ENCODE measurements at places on chromosomes 11 and 22. TPM values are rescaled to one million over a fixed set of nuclear protein-coding genes. Genes with fewer than 3 reads are reported as not detected.

The NRGN gene
- not detected for total RNA-seq

The SCGB2A2 gene
- total RNA-seq = not detected

The NPTXR gene
- total RNA-seq = 5.4 TPM

The CCDC116 gene
- total RNA-seq = 0.34 TPM

The TMEM86A gene
- 3.1 TPM for total RNA-seq

The GLB1L3 gene
- total RNA-seq = not detected

The LIF gene
- total RNA-seq = 0.54 TPM

The ZNF280B gene
- 0.37 TPM for total RNA-seq

The PRMT3 gene
- 12.4 TPM for total RNA-seq

The OR8H2 gene
- not detected for total RNA-seq

The AP5B1 gene
- total RNA-seq = 12.2 TPM

The CUL5 gene
- 22.8 TPM for total RNA-seq

The C11orf65 gene
- 0.49 TPM for total RNA-seq

The MAP6 gene
- 3.7 TPM for total RNA-seq

The MS4A18 gene
- not detected for total RNA-seq

The ZNF214 gene
- total RNA-seq = 1.00 TPM

The MMP13 gene
- not detected for total RNA-seq

The KCNJ11 gene
- total RNA-seq = not detected

The GRM5 gene
- total RNA-seq = not detected

The GRIA4 gene
- total RNA-seq = not detected

The CBL gene
- 7.1 TPM for total RNA-seq

The LDHAL6A gene
- total RNA-seq = not detected

The TRPM5 gene
- not detected for total RNA-seq

The FOLR1 gene
- not detected for total RNA-seq

The MIAT gene
- 0.10 TPM for total RNA-seq

The B3GAT1 gene
- not detected for total RNA-seq

The KDM4D gene
- total RNA-seq = 0.64 TPM

The LGR4 gene
- 24.9 TPM for total RNA-seq

The WNT11 gene
- 1.4 TPM for total RNA-seq

The SLC22A25 gene
- not detected for total RNA-seq

The CLDN25 gene
- total RNA-seq = not detected

The C11orf42 gene
- not detected for total RNA-seq

The CBLIF gene
- total RNA-seq = not detected

The TREH gene
- total RNA-seq = not detected

The SYT7 gene
- total RNA-seq = 2.2 TPM

The ART1 gene
- not detected for total RNA-seq

The C22orf15 gene
- not detected for total RNA-seq

The RBMXL2 gene
- total RNA-seq = not detected

The ACRV1 gene
- total RNA-seq = not detected

The NEFH gene
- 0.94 TPM for total RNA-seq

The MUC6 gene
- not detected for total RNA-seq

The MS4A6E gene
- not detected for total RNA-seq

The LMO2 gene
- 2.4 TPM for total RNA-seq

The OR52E2 gene
- not detected for total RNA-seq

The FZD4 gene
- total RNA-seq = 34.6 TPM

The PARVG gene
- not detected for total RNA-seq

The MRPL11 gene
- 47.5 TPM for total RNA-seq

The LINC01488 gene
- total RNA-seq = not detected

The OR8D2 gene
- total RNA-seq = not detected

The CTSW gene
- not detected for total RNA-seq

The MS4A3 gene
- total RNA-seq = not detected

The BCO2 gene
- total RNA-seq = 1.2 TPM

The LDLRAD3 gene
- 26.8 TPM for total RNA-seq

The PGA5 gene
- not detected for total RNA-seq

All from cardiac ventricle fibroblast (primary cell).